Esophagus squamous epithelium (tissue), 5 donors: ENCODE measurements at places on chromosomes 7 and 10.

GRCh38 chr10:97338041-97338440 lies 3.5 kb upstream of the FRAT2 start:
- DNase-seq, result no peak

GRCh38 chr7:5777932-5778331 lies 3.5 kb downstream of the RNF216 start:
- DNase-seq, result no peak

DNA sequence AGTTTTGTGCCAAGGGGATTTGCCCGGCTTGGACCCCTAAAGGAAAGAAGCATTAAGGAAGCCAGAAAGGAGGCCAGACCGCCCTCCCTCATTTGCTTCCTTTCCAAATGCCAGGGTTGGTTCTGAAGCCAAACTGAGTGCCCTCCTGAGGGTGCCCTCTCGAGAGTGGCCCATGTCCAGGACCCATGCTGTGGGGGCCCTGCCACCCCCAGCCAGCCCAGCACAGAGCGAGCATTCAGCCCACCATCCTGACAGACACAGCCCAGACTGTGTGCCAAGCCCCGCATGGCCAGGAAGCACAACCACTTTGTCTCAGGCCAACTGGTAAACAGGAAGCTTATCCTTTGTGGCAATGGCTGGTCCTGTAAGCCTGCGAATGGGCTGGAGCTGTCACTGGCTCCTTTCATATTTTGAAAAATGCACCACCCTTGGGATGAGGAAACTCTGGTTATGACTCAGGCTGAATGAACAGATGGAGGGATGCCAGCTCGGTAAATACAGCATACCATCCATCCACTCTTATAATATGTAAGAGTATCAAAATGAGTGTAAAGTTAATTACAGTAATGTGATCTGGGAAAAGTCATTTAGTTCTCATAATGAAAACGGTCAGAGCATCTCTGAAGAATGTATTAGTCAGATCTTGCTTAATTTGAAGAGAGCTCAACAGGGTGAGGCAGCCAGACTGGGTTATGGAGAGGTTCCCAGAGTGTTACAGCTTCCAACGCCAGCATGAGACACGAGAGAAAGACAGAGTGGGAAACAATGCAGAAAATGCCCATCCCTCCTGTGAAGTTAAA lies 65.0 kb downstream of the STK17A start:
- DNase-seq, result no peak

GRCh38 chr7:108235451-108236061 lies 105.4 kb upstream of the LAMB4 start:
- no peak for DNase-seq
